ENCODE measurements at places on chromosomes 13 and 19. TPM values are rescaled to one million over a fixed set of nuclear protein-coding genes. Genes with fewer than 3 reads are reported as not detected.

- H3K27ac ChIP-seq, result no peak overlapping the region
- no peaks in the 10 kb centered on the region for H3K27me3 ChIP-seq
- H3K4me3 ChIP-seq, result no peak overlapping the region
- no peak for DNase-seq
Observed at GRCh38 chr13:60108589-60108988, 55.1 kb downstream of the DIAPH3 start.

- peaks cover 33% of the 10 kb centered on the region for H3K36me3 ChIP-seq
- no peak for DNase-seq
- no peak overlapping the region for H3K27ac ChIP-seq
- no peaks in the 10 kb centered on the region for H3K27me3 ChIP-seq
- no peak overlapping the region for H3K4me3 ChIP-seq
- no peaks in the 10 kb centered on the region for H3K4me1 ChIP-seq
Observed at GRCh38 chr19:57776764-57777296, 7.4 kb downstream of the ZNF586 start.

GRCh38 chr19:18251587-18252369 lies 22.5 kb downstream of the IQCN start:
- peak; percentile 83 for DNase-seq
- H3K27ac ChIP-seq, result no peak overlapping the region
- no peak overlapping the region for H3K4me3 ChIP-seq
- no peaks in the 10 kb centered on the region for H3K4me1 ChIP-seq
- no peaks in the 10 kb centered on the region for H3K36me3 ChIP-seq

SIGLEC8 gene
- total RNA-seq, result 1.8 TPM

- H3K4me1 ChIP-seq, result no peaks in the 10 kb centered on the region
- no peaks in the 10 kb centered on the region for H3K36me3 ChIP-seq
- no peak overlapping the region for H3K4me3 ChIP-seq
- no peaks in the 10 kb centered on the region for H3K27me3 ChIP-seq
- no peak overlapping the region for H3K27ac ChIP-seq
- DNase-seq, result no peak
Observed at GRCh38 chr13:67642657-67643056, 412.5 kb upstream of the PCDH9 start.

SPRED3 gene
- total RNA-seq, result 8.7 TPM

- H3K36me3 ChIP-seq, result no peaks in the 10 kb centered on the region
- DNase-seq, result no peak
- H3K27me3 ChIP-seq, result no peaks in the 10 kb centered on the region
- H3K27ac ChIP-seq, result no peak overlapping the region
- H3K4me3 ChIP-seq, result no peak overlapping the region
Observed at GRCh38 chr13:103926118-103926517, 859.9 kb upstream of the SLC10A2 start.

- no peaks in the 10 kb centered on the region for H3K4me1 ChIP-seq
- no peaks in the 10 kb centered on the region for H3K27me3 ChIP-seq
- no peaks in the 10 kb centered on the region for H3K36me3 ChIP-seq
- no peak overlapping the region for H3K27ac ChIP-seq
Observed at GRCh38 chr19:15031675-15032074, 17.6 kb upstream of the CASP14 start.

- H3K27ac ChIP-seq, result no peak overlapping the region
- no peaks in the 10 kb centered on the region for H3K27me3 ChIP-seq
- H3K36me3 ChIP-seq, result no peaks in the 10 kb centered on the region
- H3K4me1 ChIP-seq, result peaks cover 14% of the 10 kb centered on the region
Observed at GRCh38 chr19:5046339-5047039, 77.6 kb downstream of the KDM4B start.

- no peak for DNase-seq
- no peaks in the 10 kb centered on the region for H3K27me3 ChIP-seq
- H3K4me1 ChIP-seq, result no peaks in the 10 kb centered on the region
- no peaks in the 10 kb centered on the region for H3K36me3 ChIP-seq
Observed at GRCh38 chr13:101489643-101490405, 37.3 kb downstream of the ITGBL1 start.

ZNF729 gene
- not detected for total RNA-seq

DNA sequence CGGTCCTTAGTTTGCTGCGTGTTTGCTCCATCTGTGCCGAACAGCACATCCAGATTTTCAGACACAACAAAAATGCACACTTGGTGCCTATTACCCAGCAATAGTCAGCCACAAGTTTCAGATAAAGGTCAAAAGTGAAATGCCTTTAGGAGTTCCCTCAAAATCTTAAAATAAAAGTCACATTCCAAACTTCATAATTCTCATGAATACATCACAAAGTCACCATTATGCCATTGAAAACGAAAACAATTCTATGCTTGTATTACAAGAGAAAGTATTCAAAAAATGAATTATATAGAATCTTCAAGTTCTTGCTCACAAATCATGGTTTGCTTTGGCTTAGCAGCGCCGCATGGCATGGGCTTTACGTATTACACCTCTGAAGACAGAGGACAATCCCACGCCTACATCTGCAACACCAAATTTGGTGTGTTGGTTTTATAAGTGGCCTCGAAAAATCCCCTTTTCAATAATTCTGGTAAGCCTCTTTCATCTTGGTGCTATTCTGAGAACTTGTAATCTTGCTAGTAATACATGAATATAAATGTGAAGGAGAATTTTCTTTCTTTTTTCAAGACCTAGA lies 26.6 kb downstream of the COL4A1 start:
- H3K27ac ChIP-seq, result no peak overlapping the region
- H3K4me1 ChIP-seq, result no peaks in the 10 kb centered on the region
- no peaks in the 10 kb centered on the region for H3K36me3 ChIP-seq
- no peak overlapping the region for H3K4me3 ChIP-seq
- H3K27me3 ChIP-seq, result no peaks in the 10 kb centered on the region

C19orf85 gene
- not detected for total RNA-seq

- no peak overlapping the region for H3K27ac ChIP-seq
- no peaks in the 10 kb centered on the region for H3K4me1 ChIP-seq
- DNase-seq, result no peak
- no peaks in the 10 kb centered on the region for H3K27me3 ChIP-seq
- no peaks in the 10 kb centered on the region for H3K36me3 ChIP-seq
Observed at GRCh38 chr13:30559274-30559673, 58.4 kb upstream of the USPL1 start.

- no peaks in the 10 kb centered on the region for H3K36me3 ChIP-seq
- no peaks in the 10 kb centered on the region for H3K27me3 ChIP-seq
- DNase-seq, result no peak
- H3K27ac ChIP-seq, result no peak overlapping the region
Observed at GRCh38 chr13:60351326-60351725, 45.7 kb upstream of the TDRD3 start.

- no peak for DNase-seq
- H3K27me3 ChIP-seq, result no peaks in the 10 kb centered on the region
- H3K36me3 ChIP-seq, result no peaks in the 10 kb centered on the region
- H3K4me3 ChIP-seq, result no peak overlapping the region
- H3K27ac ChIP-seq, result no peak overlapping the region
Observed at GRCh38 chr13:83935566-83935965, 53.3 kb upstream of the SLITRK1 start.

FAM124A gene
- 3.5 TPM for total RNA-seq

DNA sequence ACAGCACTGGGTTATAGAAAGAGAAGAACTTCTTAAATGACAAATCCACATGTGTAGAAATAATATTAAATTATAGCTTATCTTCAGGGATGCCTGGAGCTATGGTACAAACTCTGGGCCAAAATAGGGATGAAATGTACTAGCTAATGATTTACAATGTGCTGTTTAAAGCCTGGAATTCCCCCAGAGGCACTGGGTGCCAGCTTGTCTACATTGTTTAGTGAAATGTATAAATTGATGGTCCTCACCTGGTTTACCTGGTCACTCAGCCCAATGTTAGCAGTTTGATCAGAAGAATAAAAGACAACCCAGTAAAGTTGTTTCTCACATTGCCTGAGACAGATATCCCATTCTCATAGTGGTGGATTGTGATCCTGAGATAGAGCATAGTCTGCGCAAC lies 597.2 kb downstream of the DIAPH3 start:
- H3K27ac ChIP-seq, result no peak overlapping the region
- H3K4me1 ChIP-seq, result no peaks in the 10 kb centered on the region
- no peak overlapping the region for H3K4me3 ChIP-seq
- DNase-seq, result no peak
- no peaks in the 10 kb centered on the region for H3K27me3 ChIP-seq
- no peaks in the 10 kb centered on the region for H3K36me3 ChIP-seq

CGB5 gene
- not detected for total RNA-seq

KLK4 gene
- not detected for total RNA-seq

- no peaks in the 10 kb centered on the region for H3K4me1 ChIP-seq
- H3K27me3 ChIP-seq, result no peaks in the 10 kb centered on the region
- H3K4me3 ChIP-seq, result no peak overlapping the region
- H3K36me3 ChIP-seq, result no peaks in the 10 kb centered on the region
Observed at GRCh38 chr19:44636439-44637389, 7.0 kb upstream of the PVR start.

- H3K4me3 ChIP-seq, result no peak overlapping the region
- no peak for DNase-seq
- no peaks in the 10 kb centered on the region for H3K4me1 ChIP-seq
- no peaks in the 10 kb centered on the region for H3K36me3 ChIP-seq
- H3K27me3 ChIP-seq, result no peaks in the 10 kb centered on the region
Observed at GRCh38 chr13:65915195-65915594, 1314.9 kb downstream of the PCDH9 start.

DNA sequence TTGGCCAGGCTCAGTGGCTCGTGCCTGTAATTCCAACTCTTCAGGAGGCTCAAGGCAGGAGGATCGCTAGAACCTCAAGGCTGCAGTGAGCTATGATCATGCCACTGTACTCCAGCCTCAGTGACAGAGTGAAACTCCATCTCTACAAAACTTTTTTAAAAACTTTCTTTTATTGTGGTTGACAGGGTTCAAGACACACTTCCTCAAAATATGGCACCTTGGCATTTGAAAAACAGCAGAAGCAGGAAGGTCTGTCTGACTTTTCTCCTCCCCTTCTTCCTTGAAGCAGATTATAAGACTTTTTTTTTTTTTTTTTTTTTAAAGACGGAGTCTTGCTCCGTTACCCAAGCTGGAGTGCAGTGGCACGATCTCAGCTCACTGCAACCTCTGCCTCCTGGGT lies 100.3 kb downstream of the TM9SF2 start:
- no peak overlapping the region for H3K4me3 ChIP-seq
- peaks cover 2% of the 10 kb centered on the region for H3K4me1 ChIP-seq
- no peak overlapping the region for H3K27ac ChIP-seq
- no peak for DNase-seq
- no peaks in the 10 kb centered on the region for H3K27me3 ChIP-seq

EDNRB gene
- total RNA-seq, result 60.1 TPM
